ENCODE measurements at places on chromosomes 1 and 21. TPM values are rescaled to one million over a fixed set of nuclear protein-coding genes. Genes with fewer than 3 reads are reported as not detected.

DNA sequence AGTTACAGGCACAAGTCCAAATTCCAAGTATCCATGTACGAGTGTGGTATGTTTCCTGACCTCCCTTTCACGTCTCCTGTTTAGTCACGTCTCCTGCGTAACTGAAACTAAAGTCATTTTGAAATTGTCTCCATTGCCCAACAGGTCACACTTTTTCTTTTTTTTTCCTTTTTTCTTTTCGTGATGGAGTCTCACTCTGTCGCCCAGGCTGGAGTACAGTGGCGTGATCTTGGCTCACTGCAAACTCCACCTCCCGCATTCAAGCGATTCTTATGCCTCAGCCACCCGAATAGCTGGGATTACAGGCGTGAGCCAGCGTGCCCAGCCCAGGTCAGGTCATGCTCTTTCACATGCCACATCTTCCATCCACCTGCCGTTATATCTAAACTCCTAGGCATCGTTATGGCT is 38.2 kb downstream of the L1TD1 start:
- no peak for DNase-seq
- no peak overlapping the region for H3K27ac ChIP-seq
- no peaks in the 10 kb centered on the region for H3K4me1 ChIP-seq

DNA sequence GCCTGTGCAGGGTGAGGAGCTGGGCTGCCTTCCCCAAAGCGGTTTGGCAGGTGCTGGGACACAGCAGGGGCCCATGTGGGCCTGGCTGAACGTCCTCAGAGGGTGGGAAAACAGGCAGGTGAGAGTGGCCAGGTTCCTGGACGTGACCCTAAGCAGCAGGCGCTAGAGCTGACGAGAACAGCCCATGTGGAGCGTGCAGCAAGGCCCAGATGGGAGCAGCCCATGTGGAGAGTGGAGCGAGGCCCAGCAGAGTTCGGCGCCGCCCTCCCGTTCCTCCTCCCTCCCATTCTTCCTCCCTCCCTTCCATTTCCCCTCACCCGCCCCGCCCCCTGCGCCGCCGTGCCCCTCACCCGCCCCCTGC is 314.4 kb upstream of the VAMP3 start:
- H3K27ac ChIP-seq: no peak overlapping the region
- no peaks in the 10 kb centered on the region for H3K27me3 ChIP-seq
- no peak for DNase-seq
- no peaks in the 10 kb centered on the region for H3K36me3 ChIP-seq
- no peak overlapping the region for H3K4me3 ChIP-seq
- no peaks in the 10 kb centered on the region for H3K4me1 ChIP-seq

DNA sequence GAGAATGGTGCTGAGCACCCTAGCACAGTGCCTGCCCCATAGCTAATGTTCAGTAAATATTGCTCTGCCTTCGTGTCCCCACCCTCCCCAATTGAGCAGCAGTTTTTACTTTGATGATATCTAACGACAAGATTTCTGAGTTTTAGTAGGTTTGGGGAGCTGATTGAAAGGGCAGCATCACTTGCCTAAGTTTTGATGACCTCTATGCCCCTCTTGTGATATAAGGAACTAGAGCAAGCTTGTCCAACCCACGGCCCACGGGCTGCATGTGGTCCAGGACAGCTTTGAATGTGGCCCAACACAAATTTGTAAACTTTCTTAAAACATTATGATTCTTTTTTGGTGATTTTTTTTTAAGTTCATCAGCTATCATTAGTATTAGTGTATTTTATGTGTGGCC is 1.6 kb downstream of the CNIH4 start:
- H3K4me3 ChIP-seq: peak overlapping the region; percentile 94
- no peak overlapping the region for H3K27ac ChIP-seq
- H3K4me1 ChIP-seq: peaks cover 35% of the 10 kb centered on the region
- H3K36me3 ChIP-seq: peaks cover 35% of the 10 kb centered on the region

DNA sequence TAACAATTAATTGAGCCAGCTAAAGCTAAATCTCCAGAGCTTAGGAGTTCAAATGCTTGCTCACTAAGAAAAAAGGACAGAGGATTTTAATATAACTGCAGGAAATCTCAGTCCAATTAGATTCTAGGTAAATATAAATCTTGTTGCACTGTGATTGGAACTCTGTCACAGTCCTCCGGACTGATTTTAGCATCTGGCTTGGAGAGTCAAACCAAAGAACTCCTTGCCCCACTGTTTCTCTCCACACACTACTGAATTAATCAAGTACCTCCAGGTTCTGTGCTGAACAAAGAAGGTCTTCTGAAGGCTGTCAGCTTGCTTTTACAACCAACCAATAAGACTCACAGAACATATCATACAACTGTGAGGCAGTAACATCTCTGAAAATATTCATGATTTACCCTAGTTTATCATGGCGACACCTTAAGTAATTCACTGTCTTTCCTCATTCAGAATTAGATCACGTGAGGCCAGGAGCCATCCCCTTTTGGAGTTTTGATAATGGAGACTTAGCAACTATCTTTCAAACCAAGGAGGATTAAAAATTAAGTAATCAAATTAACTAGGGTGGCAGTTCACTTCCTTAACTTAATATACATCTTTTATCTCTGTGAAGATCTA is 176.0 kb downstream of the RERE start:
- peaks cover 36% of the 10 kb centered on the region for H3K4me1 ChIP-seq
- H3K36me3 ChIP-seq: peaks cover 43% of the 10 kb centered on the region
- H3K4me3 ChIP-seq: no peak overlapping the region
- H3K27me3 ChIP-seq: no peaks in the 10 kb centered on the region
- no peak for DNase-seq

- no peaks in the 10 kb centered on the region for H3K36me3 ChIP-seq
- no peak overlapping the region for H3K4me3 ChIP-seq
- no peak overlapping the region for H3K27ac ChIP-seq
- DNase-seq: peak; percentile 33
- peaks cover 7% of the 10 kb centered on the region for H3K27me3 ChIP-seq
Measured at GRCh38 chr1:47175227-47175934, 14.5 kb downstream of the PDZK1IP1 start.

GRCh38 chr1:153962088-153963029 is 978 bp downstream of the SLC39A1 start:
- peak overlapping the region; percentile 84 for H3K4me3 ChIP-seq
- no peak for DNase-seq
- H3K27ac ChIP-seq: peak overlapping the region; percentile 86
- H3K27me3 ChIP-seq: no peaks in the 10 kb centered on the region
- peaks cover 46% of the 10 kb centered on the region for H3K4me1 ChIP-seq

- no peak overlapping the region for H3K27ac ChIP-seq
- no peak for DNase-seq
- H3K4me1 ChIP-seq: no peaks in the 10 kb centered on the region
- no peaks in the 10 kb centered on the region for H3K36me3 ChIP-seq
- H3K27me3 ChIP-seq: no peaks in the 10 kb centered on the region
Measured at GRCh38 chr1:163709636-163710035, 387.9 kb downstream of the NUF2 start.

- peaks cover 47% of the 10 kb centered on the region for H3K4me1 ChIP-seq
- no peak for DNase-seq
- H3K4me3 ChIP-seq: no peak overlapping the region
- peak overlapping the region; percentile 24 for H3K27ac ChIP-seq
- H3K27me3 ChIP-seq: no peaks in the 10 kb centered on the region
- peaks cover 28% of the 10 kb centered on the region for H3K36me3 ChIP-seq
Measured at GRCh38 chr1:230186874-230187273, 119.8 kb downstream of the GALNT2 start.

DNA sequence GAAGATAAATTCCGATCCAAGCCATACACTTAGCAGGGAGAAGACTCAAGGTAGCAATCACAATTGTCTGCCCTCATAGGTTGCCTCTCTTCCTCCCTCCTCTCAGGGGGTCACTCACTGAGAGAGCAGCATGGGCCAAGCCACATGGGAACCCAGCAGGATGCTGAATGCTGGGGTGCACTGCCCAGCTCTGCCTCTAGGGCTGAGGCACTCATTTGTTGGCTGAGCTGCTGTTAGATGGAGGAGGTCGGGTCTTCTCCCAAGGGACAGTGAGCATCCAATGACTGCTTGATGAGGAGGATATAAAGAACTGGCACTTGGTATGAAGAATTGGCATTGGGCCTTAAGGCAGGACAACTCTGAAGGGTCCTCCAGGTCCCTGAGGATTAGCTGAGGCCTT is 418.8 kb downstream of the SIPA1L2 start:
- no peaks in the 10 kb centered on the region for H3K4me1 ChIP-seq
- no peak for DNase-seq
- no peak overlapping the region for H3K4me3 ChIP-seq
- no peak overlapping the region for H3K27ac ChIP-seq

DNA sequence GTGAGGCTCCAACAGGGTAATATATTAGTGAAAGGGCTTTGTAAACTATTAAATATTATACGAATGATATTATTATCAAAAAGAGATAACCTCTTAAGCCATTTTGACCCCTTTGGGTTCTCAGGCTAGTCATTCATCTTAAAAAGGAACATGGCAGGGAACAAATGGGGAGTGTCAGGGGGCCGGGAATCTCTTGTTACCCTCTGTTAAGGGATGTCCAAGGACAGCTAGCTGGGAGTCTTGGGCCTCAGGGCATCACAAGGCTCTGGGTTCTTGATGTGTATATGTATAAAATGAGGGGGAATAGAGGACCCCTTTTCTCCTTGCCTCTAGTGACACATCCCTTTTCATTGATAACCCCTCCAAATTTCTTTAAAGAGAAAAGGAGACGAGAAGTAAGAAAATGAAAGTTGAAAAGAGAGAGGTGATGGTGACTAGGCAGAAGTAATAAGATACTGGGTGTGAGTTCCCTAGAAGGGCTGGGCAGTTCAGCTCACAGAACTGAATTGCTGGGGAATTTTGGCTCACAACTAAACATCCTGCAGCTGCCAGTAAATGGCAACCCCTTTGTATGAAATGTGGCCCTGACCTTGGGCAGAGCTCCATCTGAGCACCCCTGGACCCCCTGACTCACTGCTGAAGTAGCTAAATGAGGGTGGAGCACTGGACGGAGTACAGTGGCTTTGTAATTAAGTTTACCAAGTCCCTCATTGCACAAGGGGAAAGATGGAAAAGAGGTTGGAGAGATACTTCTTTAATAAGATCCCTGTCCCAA is 20.0 kb upstream of the ZNF326 start:
- no peak overlapping the region for H3K4me3 ChIP-seq
- no peak for DNase-seq
- no peak overlapping the region for H3K27ac ChIP-seq
- no peaks in the 10 kb centered on the region for H3K36me3 ChIP-seq
- peaks cover 8% of the 10 kb centered on the region for H3K4me1 ChIP-seq

- H3K27me3 ChIP-seq: no peaks in the 10 kb centered on the region
- H3K4me3 ChIP-seq: no peak overlapping the region
- no peak overlapping the region for H3K27ac ChIP-seq
Measured at GRCh38 chr1:53810497-53810896, 27.6 kb downstream of the NDC1 start.

DNA sequence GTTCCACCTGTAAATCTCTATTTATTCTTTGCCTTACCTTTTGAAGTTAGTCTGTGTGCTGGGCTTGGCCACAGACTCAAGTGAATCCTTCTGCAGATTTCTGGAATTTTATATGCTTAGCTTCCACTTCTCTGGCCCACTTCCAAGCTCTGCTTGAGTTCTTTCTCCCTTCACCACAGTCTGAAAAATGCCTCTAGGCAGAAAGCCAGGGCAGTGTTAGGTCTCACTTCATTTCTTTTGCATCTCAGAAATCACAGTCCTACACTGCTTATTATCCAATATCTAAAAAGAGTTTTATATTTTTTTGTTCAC is 48.9 kb downstream of the INKA2 start:
- no peaks in the 10 kb centered on the region for H3K27me3 ChIP-seq
- peaks cover 69% of the 10 kb centered on the region for H3K36me3 ChIP-seq
- H3K27ac ChIP-seq: no peak overlapping the region
- DNase-seq: no peak
- peaks cover 42% of the 10 kb centered on the region for H3K4me1 ChIP-seq

- H3K4me3 ChIP-seq: no peak overlapping the region
- H3K27ac ChIP-seq: no peak overlapping the region
- no peaks in the 10 kb centered on the region for H3K4me1 ChIP-seq
- no peaks in the 10 kb centered on the region for H3K36me3 ChIP-seq
Measured at GRCh38 chr1:177786176-177786745, 183.6 kb downstream of the SEC16B start.

DNA sequence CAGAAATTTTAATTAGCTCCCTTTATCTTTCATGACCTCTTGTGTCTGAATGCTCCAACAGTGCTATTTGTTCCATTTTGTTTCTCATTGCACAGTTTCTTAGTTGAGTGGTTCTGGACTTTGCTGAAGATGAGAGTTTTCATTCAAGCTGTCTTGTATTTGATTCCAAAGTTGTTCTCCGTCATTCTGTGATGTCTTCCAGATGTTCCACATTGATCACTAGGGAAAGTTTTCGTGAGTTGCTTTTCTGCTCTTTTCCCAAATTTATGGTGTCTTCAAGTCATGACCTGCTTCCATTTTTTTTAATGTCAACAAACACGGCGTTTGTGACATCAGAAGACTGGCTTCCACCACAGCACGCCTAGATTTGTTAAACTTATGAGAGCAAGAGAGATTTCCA is 575.5 kb downstream of the MRPL39 start:
- no peaks in the 10 kb centered on the region for H3K4me1 ChIP-seq
- DNase-seq: no peak
- H3K36me3 ChIP-seq: no peaks in the 10 kb centered on the region
- H3K27me3 ChIP-seq: no peaks in the 10 kb centered on the region
- H3K4me3 ChIP-seq: no peak overlapping the region

- H3K4me3 ChIP-seq: no peak overlapping the region
- H3K27ac ChIP-seq: no peak overlapping the region
- DNase-seq: no peak
Measured at GRCh38 chr1:109626682-109627408, 7.2 kb downstream of the AMPD2 start.

DNA sequence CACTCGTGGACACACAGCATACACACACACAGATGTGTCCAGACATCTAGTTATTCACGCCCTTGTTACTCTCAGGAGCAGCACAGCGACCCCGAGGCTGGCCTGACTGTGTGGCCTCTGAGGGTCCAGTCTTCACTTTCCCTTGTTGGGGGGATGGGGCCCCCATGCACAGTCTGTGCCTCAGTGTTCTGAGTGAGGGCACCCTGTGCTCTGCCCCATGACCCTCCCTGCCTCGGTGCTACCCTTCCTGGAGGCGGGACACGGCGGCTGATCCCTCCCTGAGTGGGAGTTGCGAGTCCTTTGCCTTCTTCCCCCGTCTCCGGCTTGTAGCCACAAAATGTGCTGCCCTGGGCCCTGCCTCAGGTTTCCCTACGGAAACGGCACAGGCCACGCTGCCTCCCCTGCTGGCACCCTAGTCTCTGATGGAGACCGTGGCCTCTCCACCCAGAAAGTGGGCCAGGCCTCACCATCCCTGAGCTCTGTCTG is 8.6 kb downstream of the CSTB start:
- peaks cover 5% of the 10 kb centered on the region for H3K4me1 ChIP-seq
- no peak for DNase-seq
- no peak overlapping the region for H3K27ac ChIP-seq
- peaks cover 19% of the 10 kb centered on the region for H3K36me3 ChIP-seq
- no peak overlapping the region for H3K4me3 ChIP-seq
- H3K27me3 ChIP-seq: no peaks in the 10 kb centered on the region

Gene KLF17
- not detected for total RNA-seq

Gene TAF12
- 32.0 TPM for total RNA-seq

Gene MMEL1
- total RNA-seq: 0.73 TPM

Gene FYB2
- not detected for total RNA-seq

Gene MAP1LC3C
- not detected for total RNA-seq

Gene ADAM30
- total RNA-seq: not detected

Gene MROH9
- total RNA-seq: not detected

Gene KCNQ4
- 0.57 TPM for total RNA-seq

Gene CYP4A11
- total RNA-seq: not detected

Gene INSRR
- total RNA-seq: 1.1 TPM

Gene BATF3
- 249 TPM for total RNA-seq

Gene SLC1A7
- total RNA-seq: not detected

Gene LELP1
- total RNA-seq: not detected

Gene ZNF695
- 1.2 TPM for total RNA-seq

Gene MARK1
- not detected for total RNA-seq
